ENCODE measurements at places on chromosomes 4 and X. TPM values are rescaled to one million over a fixed set of nuclear protein-coding genes. Genes with fewer than 3 reads are reported as not detected.

PAK3 gene
- 5.0 TPM for total RNA-seq

- H3K27ac ChIP-seq: no peak overlapping the region
- peak; percentile 1 for DNase-seq
- peaks cover 31% of the 10 kb centered on the region for H3K27me3 ChIP-seq
Measured at GRCh38 chrX:11426712-11427452, 133.7 kb downstream of the AMELX start.

DNA sequence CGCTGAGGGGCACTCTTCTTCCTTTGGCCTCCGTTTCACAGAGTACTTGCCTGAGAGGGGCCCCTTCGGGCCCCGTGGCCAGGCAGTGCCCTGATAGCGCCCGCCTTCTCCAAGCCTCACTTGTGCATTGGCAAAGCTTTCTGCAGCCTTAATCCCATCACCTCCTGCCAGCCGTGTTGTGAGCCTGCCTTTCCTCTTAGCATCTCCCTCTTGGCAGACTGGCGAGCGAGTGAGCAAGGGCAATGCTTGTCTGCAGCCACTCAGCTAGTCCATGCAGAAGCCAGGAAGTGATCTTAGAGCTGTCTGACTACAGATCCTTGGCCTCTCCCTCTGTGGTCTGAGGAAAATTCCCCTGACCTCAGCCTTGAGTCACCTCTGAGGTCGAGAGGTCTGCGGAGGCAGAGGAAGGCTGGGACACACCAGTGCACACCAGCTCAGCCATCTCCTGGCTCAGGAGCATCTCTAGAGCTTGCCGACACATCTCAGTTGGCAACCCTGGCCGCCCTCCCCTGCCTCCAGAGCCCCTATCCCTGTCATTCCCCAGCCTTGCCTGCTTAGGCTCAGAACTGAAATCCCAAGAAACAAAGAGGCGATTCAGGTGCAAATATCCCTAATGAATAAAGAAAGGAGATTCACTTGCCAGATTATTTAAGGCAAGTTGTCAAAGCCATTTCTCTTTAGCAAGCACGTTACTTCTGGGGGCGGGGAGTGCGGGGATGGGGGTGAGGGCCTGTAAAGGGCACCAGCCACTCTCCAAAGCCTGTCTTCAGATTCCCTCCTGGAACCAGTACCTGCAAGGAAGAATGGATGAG is 143.5 kb upstream of the MAMLD1 start:
- H3K4me3 ChIP-seq: peak overlapping the region; percentile 36
- H3K4me1 ChIP-seq: peaks cover 15% of the 10 kb centered on the region
- no peak overlapping the region for H3K27ac ChIP-seq

- H3K4me1 ChIP-seq: peaks cover 13% of the 10 kb centered on the region
- no peak for DNase-seq
- H3K4me3 ChIP-seq: no peak overlapping the region
- H3K27ac ChIP-seq: no peak overlapping the region
Measured at GRCh38 chr4:180169394-180169793, 2073.8 kb upstream of the TENM3 start.

- no peak overlapping the region for H3K27ac ChIP-seq
- no peaks in the 10 kb centered on the region for H3K36me3 ChIP-seq
- H3K4me3 ChIP-seq: peak overlapping the region; percentile 51
- DNase-seq: peak; percentile 82
- no peaks in the 10 kb centered on the region for H3K4me1 ChIP-seq
- peaks cover 18% of the 10 kb centered on the region for H3K27me3 ChIP-seq
Measured at GRCh38 chrX:153609917-153610835, 11.2 kb upstream of the CCNQ start.
